ENCODE measurements at places on chromosomes 7 and 10.
A peak's percentile ranks its signal among the peaks of the same experiment; 100 is the strongest.

- DNase-seq, result no peak
Observed at GRCh38 chr10:21464134-21464533, 61.3 kb downstream of the SKIDA1 start.

DNA sequence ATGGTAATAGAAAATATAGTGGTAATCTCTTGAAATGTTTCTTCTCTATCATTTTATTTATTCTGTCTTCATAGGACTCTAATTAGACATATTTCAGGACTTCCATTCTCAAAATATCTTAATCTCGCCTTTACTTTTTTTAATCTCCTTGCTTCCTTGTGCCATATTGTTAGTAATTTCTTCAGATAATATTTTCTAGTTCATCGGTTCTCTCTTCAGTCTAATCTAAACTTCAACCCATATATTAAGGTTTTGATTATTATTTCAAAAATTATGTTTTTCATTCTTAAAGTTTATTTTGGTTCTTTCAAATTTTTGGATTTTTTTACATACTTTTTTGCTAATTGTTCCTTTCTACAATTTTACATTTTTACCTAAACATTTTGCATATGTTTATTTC lies 237.9 kb upstream of the DGKB start:
- no peak for DNase-seq

DNA sequence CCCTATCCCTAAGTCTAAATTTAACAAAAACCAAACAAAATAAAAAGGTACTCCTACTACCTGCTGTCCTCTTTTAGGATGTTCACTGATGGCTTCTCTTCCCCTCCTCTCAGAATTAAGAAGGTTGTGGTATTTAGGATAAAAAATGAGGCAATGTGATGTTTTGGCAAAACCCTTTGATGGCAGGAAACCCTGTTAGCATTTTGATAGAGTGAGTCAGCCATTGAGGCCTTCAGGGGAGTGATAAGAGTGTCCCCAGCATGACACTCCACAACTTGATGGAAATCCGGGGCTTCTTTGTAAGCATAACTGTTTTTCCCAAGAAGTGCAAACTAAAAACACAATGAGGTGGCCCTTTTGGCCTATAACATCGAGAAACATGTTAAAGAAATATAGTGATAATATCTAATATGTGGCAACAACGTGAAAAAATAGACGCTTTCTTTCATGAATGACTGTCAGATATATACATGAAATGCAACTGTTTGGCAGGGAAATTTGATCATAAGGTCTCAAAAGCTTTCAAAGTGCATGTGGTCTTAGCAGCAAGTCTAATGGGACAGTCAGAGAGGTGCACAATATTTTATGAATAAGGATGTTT lies 55.0 kb downstream of the PRTFDC1 start:
- peak; percentile 57 for DNase-seq

GRCh38 chr10:1255118-1255517 lies 198.9 kb downstream of the WDR37 start:
- no peak for DNase-seq

DNA sequence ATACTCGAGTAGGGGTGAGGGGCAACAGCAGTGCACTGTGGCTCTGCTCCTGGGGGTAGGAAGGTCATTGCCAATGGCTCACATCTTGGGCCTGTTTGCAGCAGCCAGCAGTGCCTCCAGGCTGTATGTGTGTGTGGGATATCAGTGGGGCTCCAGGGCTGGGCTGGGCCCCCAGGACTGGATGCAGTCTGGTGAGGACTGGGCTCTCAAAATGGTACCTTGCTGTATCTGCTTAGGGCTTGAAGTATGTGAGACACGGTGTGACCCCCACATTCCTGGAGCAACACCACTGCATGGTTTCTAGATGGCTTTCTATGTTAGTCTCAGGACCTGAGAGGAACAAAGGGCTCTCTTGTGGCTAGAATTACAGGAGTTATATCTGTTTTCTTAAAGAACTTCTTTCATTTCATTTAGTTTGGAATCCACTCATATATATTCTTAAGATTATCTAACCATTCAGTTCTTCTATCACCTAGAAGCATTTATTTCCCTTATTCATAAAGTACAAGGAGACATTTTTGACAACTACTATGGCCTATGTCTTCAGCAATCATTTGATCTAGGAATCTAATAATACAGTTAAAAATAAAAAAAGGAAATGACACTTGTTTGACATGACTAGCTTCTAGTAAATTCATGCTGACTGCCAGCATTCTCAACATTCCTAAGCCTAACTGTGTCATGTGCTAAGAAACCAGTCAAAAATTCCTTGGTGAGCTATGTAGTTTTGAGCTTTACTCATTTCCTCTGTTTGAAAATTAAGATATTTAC lies 443.2 kb upstream of the SEMA3A start:
- DNase-seq, result no peak

DNA sequence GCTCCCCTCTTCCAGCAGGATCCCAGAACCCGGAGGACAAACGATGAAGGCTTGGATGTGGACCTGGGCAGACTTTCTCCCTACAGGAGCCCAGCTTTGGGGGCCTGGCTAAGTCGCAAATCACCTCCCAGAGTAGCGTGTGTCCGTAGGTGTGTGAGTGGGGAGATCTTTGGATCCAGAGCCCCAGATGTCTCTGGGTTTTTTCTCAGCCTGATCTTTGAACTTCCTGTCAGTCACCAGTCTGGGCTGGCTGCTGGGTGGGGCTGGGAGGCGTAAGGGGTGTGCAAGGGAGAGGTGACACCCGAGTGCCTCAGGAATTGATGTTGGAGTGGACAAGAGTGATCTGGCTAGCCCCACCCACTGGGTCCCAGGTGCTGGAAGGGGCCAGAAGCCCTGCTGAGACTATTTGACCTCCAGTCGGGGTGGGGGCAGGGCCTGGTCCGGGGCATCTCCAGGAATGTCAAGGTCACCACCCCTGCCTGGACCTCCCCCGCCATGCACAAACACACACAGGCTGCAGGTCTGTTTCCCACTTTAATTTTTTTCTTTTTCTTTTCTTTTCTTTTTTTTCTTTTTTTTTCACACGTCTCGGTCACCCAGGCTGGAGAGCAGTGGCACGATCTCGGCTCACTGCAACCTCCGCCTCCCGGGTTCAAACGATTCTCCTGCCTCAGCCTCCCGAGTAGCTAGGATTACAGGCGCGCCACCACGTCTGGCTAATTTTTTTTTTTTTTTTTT lies at the start of gene MOGAT3:
TSS of gene MOGAT3 (minus strand) at position 175 of the 738 bp plus-strand sequence. CDS start 182 bp downstream, outside the sequence.
- DNase-seq, result no peak

DNA sequence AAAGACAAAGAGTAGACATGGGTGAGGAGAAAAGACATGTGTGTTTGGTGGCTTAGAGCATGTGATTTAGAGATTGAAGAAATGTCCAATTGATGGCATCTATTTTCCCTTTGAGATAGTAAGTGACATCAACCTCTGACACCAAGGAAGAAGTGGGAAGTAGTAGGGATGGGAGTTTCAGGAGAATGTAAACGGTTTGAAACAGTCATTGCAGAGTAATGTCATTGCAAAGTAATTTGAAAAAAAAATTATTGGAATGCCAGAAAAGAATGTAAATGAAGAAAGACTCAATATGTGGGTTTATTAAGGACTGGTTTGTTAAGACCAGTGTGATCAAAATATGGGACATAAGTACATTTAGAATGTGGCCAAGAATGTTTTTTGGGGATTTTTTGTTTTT lies 26.6 kb downstream of the GNG11 start:
- no peak for DNase-seq

DNA sequence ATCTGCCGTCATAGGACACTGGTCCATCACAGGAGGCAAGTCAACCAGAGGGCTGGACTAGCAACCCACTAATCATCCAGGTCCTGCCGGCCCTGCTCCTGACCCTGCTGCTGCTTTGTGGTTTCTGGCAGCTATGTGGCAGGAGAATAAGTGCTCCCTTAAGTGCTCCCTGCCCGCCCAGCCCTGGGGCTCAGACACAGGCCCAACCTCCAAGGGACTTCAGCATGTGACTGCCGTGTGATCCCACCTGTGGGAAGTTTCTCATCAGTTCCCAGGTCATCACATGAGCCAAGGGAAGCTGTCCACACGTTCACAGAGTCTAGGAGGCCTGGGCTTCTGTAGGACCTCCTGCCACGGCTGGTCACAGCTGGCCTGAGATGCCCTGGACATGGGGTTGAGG lies 34.2 kb upstream of the ZNF488 start:
- DNase-seq, result no peak

GRCh38 chr10:97754726-97755125 lies 17.1 kb downstream of the SFRP5 start:
- DNase-seq, result no peak

DNA sequence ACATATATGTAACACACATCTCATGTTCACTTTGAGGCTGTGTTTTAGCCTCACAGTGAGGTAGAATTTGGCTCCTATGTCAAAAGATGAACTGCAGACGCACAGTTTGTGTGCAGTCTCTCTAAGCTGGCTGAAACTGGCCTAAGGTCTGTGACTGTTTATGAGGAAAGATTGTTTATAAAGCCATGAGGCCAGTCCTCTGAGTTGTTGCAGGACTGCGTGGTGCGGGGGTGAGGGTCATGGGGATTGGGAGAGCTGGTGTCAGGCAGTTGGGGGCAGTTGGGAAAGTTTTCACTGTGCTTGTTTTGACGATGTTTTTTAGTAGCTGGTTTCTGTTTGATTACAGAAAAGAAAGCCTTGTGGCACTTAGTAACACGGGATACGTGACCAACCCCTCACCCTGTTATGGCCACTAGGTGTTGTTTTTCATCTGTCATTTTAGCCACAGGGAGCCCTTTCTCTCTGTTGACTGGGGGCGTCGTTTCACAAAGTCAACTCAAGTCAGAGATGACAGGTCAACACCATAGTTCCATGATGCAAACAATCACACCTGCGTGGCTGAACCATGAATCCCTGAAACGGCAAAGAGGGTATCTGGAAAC lies 310.9 kb downstream of the CCDC3 start:
- no peak for DNase-seq

- DNase-seq, result no peak
Observed at GRCh38 chr10:29694121-29694520, 59.4 kb upstream of the SVIL start.

DNA sequence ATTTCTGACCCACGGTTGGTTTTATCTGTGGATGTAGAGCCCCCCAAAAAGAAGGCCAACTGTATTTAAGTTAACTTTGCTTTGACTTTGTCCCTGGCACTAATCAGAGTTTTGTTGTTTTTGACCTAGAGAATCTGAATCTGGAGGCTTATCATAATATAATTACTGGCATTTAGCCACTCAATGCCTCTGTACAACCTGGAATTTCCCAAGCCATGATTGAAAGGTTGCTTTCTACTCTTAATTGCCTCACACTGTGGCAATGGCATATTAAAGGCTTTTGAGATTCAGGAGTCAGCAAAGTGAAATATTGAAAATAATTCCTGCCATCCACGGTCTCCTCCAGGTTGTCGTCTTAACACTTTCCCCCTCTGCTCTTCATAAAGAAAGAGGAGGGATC lies 205.2 kb upstream of the GHITM start:
- no peak for DNase-seq

DNA sequence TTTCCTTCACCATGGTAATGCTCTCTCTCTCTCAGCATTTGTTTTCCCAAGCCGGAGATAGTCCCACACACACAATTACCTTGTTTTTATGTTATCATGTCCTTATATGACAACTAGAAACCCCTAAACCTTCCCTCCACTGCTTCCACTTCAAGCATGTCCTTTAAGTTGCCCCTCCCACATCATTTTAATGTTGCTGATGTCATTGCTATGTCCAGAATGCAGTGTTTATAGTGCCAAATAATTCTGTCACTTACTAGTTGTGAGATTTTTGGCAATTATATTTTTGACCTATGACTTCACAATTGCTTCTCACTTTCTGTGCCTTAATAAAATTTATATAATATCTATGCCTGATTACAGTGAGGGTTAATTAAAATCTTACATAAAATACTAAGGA lies 645.9 kb downstream of the XPNPEP1 start:
- DNase-seq, result no peak

- no peak for DNase-seq
Observed at GRCh38 chr7:42939457-42940240, 7.5 kb downstream of the MRPL32 start.

DNA sequence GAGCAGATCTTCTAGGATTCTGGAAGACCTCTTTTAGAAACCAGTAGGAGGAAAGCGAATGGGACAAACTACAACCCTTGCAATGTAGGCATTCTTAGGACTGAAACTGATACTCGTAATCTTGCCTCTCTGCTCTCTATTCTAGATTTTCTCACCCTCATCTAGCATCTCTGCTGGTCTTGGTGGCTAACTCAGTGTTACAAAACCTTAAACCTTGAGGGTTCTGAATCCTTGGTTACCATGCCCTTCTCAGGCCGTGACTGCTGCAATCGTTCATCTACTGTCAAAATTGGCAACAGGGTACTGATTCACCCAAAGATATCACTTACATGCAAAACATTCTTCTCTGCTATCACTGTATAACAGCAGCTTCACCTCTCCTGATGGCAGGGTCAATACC lies 55.2 kb downstream of the SAMD9 start:
- DNase-seq, result no peak

DNA sequence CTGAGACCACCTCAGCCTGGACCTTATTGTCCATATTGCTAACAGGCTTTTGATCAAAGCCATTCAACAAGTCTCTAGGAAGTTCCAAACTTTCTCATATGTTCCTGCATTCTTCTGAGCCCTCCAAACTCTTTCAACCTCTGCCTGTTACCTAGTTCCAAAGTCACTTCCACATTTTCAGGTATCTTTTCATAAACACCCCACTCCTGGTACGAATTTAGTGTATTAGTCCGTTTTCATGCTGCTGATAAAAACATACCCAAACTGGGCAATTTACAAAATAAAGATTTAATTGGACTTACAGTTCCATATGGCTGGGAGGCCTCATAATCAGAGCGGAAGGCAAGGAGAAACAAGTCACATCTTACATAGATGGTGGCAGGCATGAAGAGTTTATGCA lies 836.8 kb downstream of the SORCS1 start:
- DNase-seq, result no peak

DNA sequence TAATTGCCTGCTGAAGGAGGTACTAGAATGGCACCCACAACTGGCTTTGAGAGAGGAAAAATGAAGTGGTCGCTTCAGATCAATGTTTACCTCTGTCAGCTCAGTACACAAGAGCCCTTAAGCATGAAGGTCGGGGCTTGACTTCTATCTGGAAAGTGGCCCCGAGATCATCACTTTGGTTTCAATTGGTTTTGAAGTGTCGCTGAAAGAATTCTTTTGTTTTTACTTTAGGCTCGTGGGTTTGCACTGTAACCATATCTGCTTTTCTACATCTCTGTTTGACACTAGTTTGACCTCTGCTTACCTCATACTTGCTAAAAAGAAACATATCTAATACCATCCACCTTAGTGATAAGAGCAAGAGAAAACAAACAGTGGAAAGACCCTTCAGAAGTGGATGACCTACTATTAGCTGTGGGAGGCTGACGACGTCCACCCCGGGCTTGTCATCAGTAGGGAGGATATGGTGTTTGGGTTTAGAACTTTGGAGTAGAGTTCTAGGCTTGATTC lies 361.8 kb downstream of the GATA3 start:
- DNase-seq, result no peak

DNA sequence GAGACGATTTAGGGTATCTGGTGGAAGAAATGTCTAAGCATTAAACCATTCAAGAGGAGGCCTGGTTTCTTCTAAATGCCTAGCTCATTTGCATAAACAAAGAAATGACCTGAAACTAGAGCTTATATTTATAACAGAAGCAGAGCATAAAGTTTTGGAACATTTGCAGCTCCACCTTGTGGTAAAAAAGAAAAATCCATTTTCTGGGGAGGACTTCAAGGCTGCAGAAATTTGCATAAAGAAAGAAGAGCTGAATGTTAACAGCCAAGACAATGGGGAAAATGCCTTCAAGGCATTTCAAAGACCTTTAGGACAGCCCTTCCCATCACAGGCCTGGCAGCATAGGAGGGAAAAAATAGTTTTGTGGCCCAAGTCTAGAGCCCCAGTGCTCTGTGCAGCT lies 362.0 kb downstream of the ZNF248 start:
- peak; percentile 15 for DNase-seq

- no peak for DNase-seq
Observed at GRCh38 chr7:84274029-84274638, 79.5 kb upstream of the SEMA3A start.
